Effector memory CD4-positive, alpha-beta T cell (primary cell): ENCODE measurements at places on chromosomes 12 and 14.

DNA sequence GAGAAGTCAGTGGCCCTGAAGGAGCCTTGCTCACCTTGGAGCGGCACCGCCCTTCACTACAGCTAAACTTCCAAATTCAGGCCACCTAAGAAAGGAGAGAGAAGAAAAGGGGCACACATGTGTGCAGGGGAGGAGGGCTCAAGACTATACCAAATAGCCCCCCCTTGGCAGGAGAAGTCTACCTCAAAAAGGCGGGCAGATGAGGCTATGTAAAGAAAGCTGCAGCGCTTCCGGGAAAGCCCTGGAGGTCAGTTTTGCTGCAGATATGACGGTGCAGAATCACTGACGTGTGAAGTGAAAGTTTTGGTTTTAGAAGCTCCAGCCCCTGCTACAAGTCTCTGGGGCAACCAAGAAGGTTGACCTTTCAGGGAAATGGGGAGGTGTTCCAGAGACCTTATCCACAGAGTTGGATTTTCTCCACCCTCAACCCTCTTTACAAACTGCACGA is 48.2 kb upstream of the PNMA1 start:
- no peak for DNase-seq

DNA sequence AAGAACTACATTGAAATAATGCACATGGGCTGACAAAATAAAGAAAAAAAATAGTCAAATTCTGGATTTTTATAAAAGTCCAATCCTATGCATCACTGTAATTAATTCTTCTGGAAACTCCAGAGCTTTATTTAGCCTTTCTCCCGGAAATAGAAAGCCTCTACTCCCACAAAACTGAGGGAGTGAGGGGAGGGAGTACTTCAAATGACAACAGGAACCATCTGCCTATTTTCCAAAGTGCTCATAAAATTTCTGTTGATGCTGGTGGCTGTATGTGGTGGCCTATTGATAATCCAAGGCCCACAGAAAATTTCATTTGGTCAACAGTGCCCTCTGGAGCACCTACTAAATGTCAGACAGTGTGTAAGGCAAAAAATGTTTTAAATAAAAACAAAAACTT is 64.6 kb downstream of the KIF21A start:
- no peak for DNase-seq

DNA sequence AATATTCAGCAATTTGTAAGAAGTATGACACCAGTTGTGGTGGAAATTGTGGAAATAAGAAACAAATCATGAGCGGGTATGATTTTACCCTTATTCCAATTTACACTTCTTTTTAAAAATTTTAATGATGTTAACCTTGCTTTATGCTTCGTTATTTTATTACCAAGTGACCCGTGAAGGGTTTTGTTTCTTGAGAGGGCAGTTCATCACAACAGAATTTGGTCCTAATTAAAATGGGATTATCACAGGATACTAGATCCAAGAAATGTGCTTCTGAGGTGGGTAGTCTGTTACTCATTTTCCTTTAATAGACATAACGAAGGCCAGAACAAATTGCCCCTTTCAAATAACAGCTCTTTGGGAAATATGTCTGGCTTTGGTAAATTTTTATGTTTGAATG is 25.5 kb upstream of the RASSF8 start:
- DNase-seq = no peak

GRCh38 chr12:126038434-126038833 is 973.2 kb downstream of the AACS start:
- no peak for DNase-seq

GRCh38 chr12:49946497-49946896 is 4.0 kb upstream of the AQP2 start:
- no peak for DNase-seq
